ENCODE measurements at places on chromosomes 7 and 10.

GRCh38 chr7:86956567-86956966 is 102.9 kb downstream of the ELAPOR2 start:
- no peak for DNase-seq

DNA sequence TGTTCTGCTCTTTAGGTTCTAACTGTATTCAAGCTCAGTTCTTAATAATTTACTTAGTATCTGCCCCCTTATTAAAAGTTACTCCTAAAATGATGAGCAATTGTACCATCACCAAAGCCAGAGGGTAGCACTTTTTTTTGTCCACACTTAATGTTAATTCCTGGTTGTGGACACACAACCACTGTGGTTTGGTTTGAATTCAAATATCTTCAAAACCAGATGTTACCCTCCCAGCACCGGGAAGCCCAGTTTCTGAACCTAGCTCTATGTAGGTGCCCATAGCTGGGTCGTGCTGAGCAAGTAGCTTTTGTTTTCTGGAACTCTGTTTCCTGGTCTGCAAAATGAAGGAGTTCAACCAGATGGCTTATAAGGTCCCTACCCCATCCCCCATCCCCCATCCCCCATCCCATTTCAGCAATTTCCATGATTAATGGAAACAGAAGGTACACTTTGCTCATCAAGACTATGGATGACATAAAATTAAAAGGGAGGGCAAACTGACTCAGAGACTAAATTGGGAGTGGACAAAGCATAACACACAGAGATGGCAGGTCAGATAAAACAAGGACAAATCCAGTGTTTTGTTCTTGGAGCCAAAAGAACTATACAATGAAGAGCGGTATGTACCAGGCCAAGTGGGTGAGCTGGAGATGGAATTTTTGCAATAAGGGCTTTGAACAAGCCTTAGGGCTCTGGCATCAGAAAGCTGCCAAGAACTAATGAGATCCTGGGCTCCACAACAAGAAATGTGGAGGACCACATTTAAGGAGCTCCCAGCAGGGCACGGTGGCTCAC is 56.7 kb downstream of the DLG5 start:
- peak; percentile 60 for DNase-seq

GRCh38 chr10:64518456-64518855 is 997.3 kb downstream of the REEP3 start:
- DNase-seq: no peak

GRCh38 chr10:58590152-58590840 is 77.6 kb downstream of the BICC1 start:
- DNase-seq: peak; percentile 90

DNA sequence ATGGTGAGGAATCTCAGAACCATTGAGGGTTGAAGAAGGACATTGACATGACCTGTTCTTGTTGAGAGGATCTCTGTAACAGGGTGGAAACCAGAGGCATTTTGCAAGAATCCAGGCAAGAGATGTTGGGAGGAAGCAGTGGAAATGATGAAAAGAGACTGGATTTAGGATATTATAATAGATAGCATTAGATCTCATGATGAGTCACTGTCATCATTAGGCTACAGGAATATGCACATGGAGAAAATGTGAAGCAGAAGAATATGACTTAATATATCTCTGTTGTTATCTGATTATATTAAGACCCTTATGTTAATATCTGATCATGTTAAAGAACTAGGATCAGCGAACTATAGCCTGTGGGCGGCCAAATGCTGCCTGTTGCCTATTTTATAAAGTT is 393.0 kb upstream of the MTPN start:
- DNase-seq: no peak

GRCh38 chr7:96563409-96563808 is 146.2 kb downstream of the SEM1 start:
- no peak for DNase-seq

DNA sequence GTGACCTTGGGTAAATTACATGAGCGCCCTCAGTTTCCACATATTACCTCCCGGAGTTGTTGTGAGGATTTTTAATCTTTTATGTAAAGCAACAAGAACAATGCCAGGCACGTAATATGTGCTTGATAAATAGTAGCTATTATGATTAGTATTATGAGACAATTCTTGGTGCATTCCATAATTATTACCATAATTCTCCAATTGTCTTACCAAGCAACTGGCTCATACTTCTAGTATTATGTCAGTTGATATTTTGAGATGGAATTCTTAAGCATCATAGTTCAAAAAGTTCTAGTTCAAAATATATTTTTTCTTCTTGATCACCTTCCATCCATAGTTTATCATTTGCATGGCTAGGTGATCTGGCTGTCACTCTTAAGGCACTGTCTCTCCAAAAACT is 259.0 kb downstream of the BBS9 start:
- no peak for DNase-seq

GRCh38 chr7:117085275-117085674 is 132.0 kb downstream of the ST7 start:
- no peak for DNase-seq

- no peak for DNase-seq
Measured at GRCh38 chr7:65381742-65382141, 8.1 kb downstream of the ZNF92 start.

- no peak for DNase-seq
Measured at GRCh38 chr7:106196460-106197021, 84.4 kb upstream of the SYPL1 start.

- no peak for DNase-seq
Measured at GRCh38 chr10:6535156-6535764, 44.8 kb downstream of the PRKCQ start.

GRCh38 chr7:117085769-117086463 is 132.6 kb downstream of the ST7 start:
- DNase-seq: peak; percentile 26

DNA sequence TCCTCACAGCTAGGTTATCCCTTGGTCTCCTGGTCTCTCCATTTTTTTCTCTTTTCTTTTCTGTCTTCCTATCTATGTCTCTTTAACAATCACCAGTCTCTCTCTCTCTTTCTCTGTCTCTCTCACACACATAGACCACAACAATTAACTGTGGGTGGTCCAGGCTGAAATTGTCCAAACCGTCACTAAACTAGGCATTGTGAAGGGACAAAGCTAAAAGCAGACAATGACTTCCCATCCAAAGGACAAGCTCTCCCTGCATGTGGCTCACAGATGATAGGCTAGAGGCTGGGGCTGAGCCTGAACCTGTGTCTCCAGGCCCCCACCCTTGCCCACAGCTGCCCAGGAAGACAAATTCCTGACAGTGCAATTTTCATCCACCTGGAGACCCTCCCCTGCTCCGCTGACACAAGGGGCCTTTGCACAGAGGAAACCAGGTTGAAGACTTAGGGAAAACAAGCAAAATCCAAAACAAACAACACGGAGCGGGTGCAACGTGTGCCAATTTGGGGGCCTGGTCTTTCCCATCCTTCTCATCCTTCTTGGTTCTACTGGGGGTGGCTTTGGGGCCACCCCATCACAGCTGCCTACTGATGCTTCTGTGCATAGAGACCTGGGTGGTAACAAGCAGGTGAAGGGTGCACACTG is 755.4 kb downstream of the GRID1 start:
- DNase-seq: no peak

GRCh38 chr7:151135866-151136843 is 31.3 kb downstream of the GBX1 start:
- DNase-seq: no peak

GRCh38 chr10:133375357-133376115 is 2.4 kb upstream of the ECHS1 start:
- DNase-seq: no peak

DNA sequence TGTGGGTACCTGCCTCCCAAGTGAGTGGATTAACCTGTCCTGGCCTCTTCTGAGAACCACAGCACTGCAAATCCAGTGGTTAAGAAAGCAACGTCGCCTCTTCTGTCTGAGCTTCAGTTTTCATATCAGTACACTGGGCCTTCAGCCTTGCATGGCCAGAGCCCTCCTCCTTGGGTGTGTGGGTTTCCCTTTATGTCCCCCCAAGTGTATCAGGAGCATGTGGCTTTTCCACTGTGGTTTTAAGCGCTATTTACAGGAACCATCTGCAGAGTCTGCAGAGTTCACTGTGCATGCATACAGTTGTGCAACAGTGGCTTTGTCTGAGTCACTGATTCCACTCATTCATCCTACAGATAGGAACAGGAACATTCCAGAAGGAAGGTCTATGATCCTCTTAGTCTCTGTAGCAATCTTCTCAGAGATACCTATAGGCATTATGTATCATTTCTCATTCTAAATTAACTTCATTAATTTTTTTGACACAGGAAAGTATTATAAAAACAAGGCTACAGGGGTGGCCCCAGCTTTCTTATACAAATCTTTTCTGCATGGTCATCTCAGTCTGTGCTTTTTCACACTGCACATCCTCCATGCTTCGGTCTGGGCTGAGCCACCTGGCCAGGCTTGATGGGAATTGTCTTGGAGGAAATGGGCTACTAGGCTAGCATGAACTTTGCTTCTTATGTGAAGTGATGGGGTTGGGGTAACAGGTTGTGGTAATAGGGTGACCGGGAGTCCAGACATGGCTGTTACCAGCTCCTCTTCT is 17.1 kb downstream of the MBL2 start:
- DNase-seq: peak; percentile 74

GRCh38 chr10:112146799-112147198 is 36.8 kb downstream of the GPAM start:
- DNase-seq: no peak

- no peak for DNase-seq
Measured at GRCh38 chr7:71982851-71983250, 429.3 kb downstream of the CALN1 start.

DNA sequence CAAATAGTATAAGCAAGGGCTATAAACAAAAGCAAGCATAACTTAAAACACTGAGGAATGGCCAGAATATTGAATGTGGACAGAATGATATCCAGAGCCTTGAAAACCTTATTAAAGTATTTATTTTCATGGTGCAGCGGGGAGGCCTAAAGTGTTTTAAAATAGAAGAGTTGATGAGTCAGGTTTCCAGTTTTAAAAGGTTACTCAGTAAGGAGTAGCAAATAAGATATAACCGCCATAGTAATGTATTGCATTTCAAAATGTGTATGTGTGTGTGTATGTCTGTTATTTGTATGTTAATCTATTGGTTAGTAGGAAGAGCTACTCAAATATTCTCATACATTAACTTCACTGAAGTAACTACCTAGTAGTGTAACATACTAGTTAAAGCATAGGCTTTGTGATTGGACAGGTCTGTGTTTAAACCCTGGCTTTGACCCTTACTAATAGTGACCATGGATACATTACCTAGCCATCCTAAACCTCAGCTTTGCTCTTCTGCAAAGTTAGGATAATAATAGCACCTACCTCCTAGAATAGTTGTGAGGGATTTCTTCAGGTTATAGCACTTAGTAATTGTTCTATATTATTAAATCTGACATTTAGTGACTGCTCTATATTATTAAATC is 16.9 kb downstream of the CUTC start:
- no peak for DNase-seq

DNA sequence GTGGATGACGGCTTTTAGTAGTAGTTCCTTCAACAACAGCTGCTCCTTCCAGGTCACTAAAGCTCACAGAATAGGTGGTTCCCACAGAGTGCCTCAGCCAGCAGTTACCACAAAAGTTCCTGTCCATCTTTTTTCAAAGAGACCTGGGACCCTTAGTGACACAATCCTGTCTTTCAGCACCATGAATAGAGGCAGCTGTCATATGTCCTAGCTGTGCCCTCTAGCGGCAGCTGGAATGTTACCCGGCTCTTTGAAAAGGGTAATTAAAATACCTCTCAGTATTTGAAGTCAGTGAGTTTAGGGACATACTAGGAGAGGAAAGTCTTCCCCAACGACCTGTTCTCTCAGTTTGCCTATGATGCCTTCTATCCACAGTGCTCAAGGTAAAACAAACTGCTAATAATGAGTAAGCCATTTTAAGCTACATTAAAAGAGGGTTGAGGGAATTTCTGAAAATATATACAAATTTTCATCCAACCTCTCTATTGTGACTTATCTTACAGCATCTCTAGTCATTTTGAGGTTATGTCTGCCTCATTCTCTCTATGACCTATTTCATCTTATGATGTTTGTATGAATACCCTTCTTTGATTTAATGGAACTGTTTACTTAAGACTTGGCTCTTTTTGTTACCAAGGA is 290.8 kb downstream of the NXPH1 start:
- peak; percentile 10 for DNase-seq

DNA sequence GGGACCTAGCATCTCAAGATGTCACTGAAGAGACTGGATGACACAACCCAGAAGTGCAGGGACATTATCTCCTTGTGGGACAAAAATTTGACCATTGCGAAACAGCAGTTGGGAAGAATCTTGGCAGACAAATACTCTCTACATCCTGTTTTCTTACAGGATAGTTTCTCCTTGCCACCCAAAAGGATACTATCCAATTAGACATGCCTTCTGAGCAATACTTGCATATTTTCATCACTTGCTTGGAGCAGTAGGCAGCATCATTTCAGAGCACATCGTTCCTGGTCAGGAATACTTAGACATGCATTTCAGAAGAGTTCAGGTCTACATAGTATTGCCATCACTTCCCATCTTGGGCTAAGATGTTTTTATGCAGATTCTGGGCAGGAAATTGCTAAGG is 56.8 kb downstream of the FAS start:
- DNase-seq: peak; percentile 12

DNA sequence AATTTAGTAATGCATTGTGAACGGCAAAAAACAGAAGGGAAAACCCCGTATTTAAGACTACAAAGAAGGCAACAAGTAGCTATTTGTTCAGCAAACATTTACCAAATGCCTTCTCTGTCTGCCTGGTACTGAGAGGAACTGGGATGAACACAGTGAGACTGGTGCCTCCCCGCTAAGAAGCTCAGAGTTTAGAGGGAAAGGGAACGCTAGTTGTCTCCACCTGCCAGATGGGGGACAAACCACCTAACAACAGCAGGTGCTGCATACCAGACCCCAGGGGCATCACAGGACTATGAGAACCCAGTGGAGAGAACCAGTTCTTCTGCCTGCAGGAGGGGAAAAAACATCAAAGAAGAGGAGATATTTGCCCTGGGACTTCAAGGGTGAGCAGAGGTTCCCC is 147.1 kb downstream of the SLC25A13 start:
- DNase-seq: no peak

GRCh38 chr7:151142686-151143040 is 24.8 kb downstream of the GBX1 start:
- DNase-seq: no peak

- no peak for DNase-seq
Measured at GRCh38 chr7:82156893-82157292, 286.7 kb downstream of the CACNA2D1 start.

GRCh38 chr10:76769161-76769560 is 868.4 kb downstream of the KCNMA1 start:
- DNase-seq: no peak

DNA sequence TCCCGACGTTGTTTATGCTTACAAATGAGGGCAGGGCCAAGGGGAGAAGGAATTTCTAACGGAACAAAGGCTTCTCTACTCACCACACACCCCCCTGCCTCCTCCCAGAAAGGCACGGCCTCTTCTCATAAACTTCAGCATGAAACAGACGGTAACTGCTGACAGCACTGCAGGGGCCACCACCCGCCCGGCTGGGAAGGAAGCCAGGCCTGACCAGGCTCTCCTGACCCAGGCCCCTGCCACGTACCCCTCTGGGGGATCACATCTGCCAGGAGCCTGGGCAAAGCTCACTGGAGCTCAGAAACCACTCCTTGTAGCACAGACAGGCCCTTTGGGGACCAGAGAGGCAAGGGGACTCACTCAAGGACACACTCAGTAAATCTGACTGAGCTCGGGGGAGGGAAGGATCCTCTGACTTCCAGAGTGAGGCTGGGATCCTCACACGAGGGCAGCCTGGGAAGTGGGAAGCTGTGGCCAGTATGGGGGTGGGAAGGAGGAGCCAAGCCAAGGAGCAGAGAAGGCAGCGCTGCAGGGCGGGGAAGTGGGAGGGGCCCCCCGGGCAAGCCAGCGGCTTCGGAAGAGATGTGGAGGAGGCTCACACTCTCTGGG is 46.1 kb downstream of the ZCCHC24 start:
- DNase-seq: peak; percentile 95

GRCh38 chr10:117352724-117353123 is 22.5 kb downstream of the PDZD8 start:
- DNase-seq: no peak
